ENCODE measurements at places on chromosomes 3 and 15. TPM values are rescaled to one million over a fixed set of nuclear protein-coding genes. Genes with fewer than 3 reads are reported as not detected.

DNA sequence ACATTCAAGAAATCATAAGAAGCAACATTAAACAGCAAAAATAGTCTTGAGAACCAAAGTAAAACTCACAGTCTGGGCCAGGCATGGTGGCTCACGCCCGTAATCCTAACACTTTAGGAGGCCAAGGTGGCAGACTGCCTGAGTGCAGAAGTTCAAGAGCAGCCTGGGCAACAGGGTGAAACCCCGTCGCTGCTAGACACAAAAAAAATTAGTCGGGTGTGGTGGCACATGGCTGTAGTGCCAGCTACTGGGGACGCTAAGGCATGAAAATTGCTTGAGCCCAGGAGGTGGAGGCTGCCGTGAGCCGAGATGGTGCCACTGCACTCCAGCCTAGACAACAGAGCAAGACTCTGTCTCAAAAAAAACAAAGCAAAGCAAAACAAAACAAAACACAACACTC is 117.7 kb upstream of the GOLGA6L6 start:
- DNase-seq = peak; percentile 67

DNA sequence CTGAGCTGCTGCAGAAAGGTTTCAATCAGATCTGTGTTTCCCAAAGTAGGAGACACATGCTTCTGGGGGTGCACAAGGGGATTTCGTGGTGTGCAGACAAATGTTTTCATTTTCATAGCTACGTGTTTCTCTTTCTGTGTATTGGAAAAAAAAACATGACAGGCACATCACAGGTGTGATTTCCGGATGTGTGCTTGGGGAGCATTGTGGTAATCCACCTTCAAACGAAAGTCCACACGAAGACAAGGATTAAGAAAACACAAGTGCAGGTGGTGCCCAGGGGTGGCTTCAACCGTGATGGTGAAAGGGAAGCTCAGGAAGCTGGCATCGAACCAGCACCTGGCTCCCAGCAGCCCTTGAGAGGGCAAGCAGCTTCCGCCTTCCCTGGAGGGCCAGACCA is 164.6 kb upstream of the LINGO1 start:
- DNase-seq = no peak

- no peak for DNase-seq
Observed at GRCh38 chr3:123552095-123552714, 32.6 kb downstream of the HACD2 start.

DNA sequence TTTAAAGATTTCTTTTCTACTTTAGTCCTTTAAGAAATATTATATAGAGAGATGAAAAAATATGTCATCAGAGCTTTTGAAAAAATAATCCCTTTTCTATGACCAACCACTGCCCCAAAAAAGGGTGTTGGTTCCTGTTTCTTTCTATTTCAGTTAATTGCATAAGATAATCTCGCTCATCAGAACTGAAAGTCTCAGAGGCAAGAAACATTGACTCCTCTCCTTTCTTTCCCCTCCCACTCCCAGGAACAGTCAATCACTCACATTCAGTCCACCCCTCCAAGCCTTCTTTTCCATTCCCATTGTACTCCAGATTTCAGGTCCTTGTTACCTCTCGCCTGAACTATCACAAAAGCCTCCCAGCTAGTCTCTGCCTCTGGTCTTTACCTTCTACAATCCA is 153.7 kb upstream of the ABI3BP start:
- no peak for DNase-seq

GRCh38 chr3:190076601-190077394 is 43.9 kb downstream of the P3H2 start:
- DNase-seq = no peak

DNA sequence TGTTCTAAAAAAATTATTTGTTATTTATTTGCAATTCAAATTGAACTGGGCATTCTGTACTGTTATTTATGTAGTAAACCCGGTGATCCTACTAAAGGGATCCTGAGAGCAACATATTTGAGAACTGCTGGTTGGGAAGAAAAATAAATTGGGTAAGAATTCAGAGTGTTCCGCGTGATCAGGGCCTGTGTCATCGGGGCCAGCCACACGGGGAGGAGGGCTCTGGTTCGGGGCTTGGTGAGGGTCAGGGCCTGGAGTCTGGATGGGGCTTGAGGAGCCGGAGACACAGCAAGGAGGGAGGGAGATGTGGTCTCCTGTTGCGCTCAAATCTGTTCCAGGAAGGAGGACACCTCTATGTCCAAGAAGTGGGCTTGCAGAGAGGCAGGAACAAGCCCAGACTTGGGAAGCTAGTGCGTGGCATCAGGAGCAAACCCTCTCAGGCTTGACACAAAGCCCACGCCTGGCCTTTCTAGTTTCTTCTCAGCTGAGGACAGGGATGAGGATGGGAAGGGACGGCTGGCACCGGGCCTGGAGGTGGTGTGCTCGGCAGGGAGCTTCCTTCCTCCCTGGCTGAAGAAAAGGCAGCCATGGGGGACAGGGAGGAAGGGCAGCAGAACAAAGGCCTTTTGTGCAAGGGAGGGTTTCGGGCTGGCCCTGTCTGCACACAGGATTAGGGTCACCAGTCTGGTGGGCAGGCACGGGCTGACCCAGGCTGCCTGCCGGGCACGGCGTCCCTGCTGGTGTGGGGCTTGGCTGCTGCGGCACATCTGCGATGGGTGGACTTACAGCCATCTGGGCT is 22.9 kb upstream of the FBLN2 start:
- no peak for DNase-seq

DNA sequence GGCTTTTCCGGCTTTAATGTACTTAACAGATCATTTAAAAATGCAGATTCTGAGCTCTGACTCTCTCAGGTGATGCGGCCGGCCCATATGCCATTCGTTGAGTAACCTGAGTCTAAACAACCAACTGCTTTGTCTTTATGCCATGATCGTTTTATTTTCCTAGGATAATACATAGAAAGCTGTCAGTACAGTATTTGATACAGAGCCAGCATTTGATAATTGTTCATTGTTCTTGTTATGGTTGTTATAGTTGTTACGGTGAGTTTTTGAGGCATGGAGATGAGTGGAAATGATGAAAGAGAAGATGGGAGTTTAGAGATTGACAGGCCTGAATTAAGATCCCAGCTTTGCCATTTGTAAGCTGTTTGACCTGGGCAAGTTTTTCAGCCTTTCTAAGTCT is 40.0 kb downstream of the TMEM45A start:
- no peak for DNase-seq

- DNase-seq = no peak
Observed at GRCh38 chr15:56468401-56468800, 3.5 kb upstream of the MNS1 start.

DNA sequence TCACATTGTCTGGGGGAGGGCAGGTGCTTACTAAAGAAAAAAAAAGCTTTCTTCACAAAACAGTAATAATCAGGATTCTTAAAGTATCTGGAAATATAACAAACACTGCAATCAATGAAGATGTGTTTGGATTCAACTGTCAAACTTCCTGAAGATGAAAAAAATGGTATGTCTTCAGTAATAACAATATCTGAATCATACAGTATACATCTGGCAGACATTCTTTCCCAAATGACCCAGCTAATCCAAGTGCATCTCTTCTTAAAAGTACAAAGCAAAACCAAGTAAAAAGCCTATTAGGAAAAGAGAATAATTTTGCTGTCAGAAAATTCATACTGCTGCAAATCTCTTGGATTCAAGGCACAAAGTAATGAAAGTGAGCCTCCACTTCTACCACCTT is 145.0 kb upstream of the MCTP2 start:
- no peak for DNase-seq

GRCh38 chr3:164851905-164852304 is 226.4 kb downstream of the SI start:
- no peak for DNase-seq

- no peak for DNase-seq
Observed at GRCh38 chr3:15356176-15356575, 23.8 kb upstream of the SH3BP5 start.

- no peak for DNase-seq
Observed at GRCh38 chr15:92666780-92667179, 11.2 kb upstream of the FAM174B start.

DNA sequence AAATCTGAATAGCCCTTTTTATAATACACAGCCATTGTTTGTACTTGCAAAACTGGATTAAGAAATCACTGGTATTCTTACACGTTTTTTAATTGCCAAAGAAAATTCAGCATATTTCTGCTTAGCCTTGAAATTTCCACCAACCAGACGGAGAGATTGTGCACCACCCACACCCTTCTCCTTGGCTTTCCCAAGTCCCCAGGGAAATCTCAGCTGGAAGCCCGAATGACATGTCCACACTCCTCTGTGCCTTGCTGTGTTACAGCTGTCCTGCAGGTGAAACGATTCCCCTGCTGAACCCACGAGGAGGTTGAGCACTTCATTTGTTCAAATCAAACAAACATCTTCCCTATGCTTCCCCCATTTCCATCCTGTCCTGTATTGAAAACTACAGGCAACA is 49.6 kb upstream of the PPARG start:
- DNase-seq = no peak

DNA sequence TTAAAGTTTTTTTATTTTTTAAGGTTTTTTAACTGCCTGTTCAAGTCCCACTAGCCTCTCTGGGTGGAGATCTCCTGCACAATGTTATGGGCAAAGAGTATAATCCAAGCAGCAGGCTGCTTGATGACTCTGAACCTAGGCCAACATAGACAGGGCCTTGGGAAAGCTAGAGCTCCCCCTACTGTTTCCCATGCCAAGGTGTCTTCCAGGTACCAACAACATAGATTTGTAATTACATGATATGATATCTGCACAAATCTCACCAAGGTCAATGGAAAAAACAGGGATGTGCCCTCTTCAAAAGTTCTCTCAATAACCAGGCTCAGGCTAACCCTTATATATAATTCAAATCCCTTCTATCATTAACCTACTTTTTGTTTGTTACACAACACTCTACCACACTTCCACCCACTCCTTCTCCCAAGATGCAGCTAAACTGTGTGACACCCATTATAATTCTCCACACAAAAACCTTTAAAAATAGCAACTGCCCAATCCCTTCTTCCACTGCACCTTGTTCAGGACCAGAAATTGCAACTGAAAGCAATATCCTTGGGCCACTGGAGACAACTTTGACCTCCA is 43.8 kb downstream of the RBM15B start:
- no peak for DNase-seq

DNA sequence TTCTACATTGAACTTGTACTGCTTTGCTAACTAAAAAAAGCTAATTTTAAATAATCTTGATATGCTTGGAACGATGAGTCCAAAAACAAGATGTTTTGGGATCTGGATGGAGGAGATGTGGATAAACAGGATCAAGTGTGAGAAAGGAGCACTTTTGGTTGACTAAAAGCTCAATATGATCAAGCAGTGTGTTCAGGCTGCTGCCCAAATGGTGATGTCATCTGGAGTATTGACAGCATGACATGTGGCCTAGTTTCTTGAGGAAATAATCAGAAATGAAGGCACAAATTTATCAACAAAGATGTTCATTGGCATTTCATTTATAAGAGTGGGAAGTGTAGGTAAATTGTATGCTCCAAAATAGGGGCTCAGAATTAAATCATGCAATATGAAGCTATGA is 161.2 kb downstream of the SOX2 start:
- DNase-seq = no peak

DNA sequence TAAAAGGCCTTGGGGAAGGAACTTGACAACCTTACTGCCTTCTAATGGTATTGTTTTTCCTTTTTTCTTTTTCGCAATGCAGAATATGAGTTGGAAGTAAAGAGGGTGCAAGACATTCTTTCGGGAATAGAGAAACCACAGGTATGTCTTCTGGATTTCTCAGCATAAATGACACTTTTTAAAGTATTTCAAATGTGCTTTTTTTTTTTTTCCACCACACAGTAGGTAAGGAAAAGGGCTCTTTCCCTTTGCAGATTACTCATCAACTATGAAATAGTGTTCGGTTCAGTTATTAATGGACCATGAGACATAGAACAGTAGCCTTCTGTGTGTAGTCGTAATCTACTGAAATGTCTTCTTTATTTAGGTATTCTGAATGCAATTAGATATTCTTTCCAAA is 162.4 kb downstream of the GHSR start:
- no peak for DNase-seq

DNA sequence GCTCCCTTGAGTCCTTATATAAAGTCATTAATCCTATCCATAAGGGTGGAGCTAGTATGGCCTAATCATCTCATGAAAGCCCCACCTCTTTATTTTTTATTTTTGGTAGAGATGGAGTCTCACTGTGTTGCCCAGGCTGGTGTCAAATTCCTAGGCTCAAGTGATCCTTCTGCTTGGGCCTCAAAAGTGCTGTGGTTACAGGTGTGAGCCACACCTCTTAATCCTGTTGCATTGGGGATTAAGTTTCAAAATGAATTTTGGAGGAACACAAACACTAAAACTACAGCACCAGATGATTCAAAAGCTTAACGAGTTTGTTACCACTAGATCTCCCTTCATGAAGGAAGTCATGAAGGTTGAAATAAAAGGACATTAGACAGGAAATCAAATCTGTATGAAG is 27.7 kb downstream of the RAB7A start:
- no peak for DNase-seq

DNA sequence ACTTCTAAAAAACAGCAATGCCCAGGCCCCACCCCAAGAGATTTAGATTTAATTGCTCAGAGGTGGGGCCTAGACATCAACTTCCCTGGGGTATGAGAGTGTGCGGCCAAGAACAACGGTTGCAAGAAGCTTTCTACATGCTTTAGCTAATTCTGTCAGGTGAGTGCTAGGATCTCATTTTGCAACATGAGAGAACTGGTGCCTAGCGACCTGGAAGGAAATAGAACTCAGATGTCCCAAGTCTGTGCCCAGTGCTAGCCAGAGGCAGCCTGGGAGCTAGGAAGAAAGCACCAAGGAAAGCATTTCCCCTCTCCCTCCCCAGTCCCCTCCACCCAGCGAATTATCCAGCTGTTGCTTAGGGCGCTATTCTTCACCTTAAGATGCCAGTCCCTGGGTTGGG is 22.9 kb upstream of the HRH1 start:
- DNase-seq = no peak

DNA sequence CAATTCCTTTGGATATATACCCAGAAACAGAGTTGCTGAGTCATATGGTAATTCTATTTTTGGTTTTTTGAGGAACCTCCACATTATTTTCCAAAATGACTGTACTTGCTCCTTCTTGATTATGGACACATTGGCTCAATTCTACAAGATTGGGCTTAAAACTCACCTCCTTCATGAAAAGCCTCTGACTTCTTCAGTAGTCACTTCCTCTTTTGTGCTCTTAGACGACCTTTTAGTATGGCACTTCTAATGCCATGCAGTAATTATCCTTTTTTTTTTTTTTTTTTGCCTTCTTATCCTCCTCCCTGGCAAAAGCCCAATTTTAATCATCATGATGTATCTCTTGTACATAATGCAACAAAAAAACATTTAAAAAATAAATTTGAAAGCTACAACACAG is 33.0 kb upstream of the ABHD17C start:
- no peak for DNase-seq

GRCh38 chr3:128354788-128355542 is 111.7 kb downstream of the DNAJB8 start:
- peak; percentile 53 for DNase-seq

The GLDN gene
- 21.8 TPM for total RNA-seq

The WNT5A gene
- total RNA-seq = 24.5 TPM

The PAK6 gene
- 5.7 TPM for total RNA-seq

The ZNF774 gene
- total RNA-seq = 3.6 TPM

The ACOX2 gene
- 20.1 TPM for total RNA-seq

The BDH1 gene
- 12.5 TPM for total RNA-seq

The SLC24A5 gene
- 0.84 TPM for total RNA-seq

The OR5K2 gene
- total RNA-seq = not detected

The P2RY14 gene
- total RNA-seq = 7.2 TPM

The KIF9 gene
- 6.9 TPM for total RNA-seq

The GPR160 gene
- 22.3 TPM for total RNA-seq

Measured in upper lobe of right lung (tissue), 1 donor.